ENCODE measurements at places on chromosomes 2 and 18. TPM values are rescaled to one million over a fixed set of nuclear protein-coding genes. Genes with fewer than 3 reads are reported as not detected.

The LIMS2 gene
- 20.1 TPM for total RNA-seq

The IL1B gene
- 0.14 TPM for total RNA-seq

The SPRED2 gene
- total RNA-seq = 4.8 TPM

The ERFE gene
- total RNA-seq = 0.34 TPM

The MC2R gene
- not detected for total RNA-seq

The SP100 gene
- 96.4 TPM for total RNA-seq

The EMILIN1 gene
- 33.7 TPM for total RNA-seq

The SNORC gene
- total RNA-seq = 0.84 TPM

The PROM2 gene
- total RNA-seq = 0.05 TPM

The RPS27A gene
- total RNA-seq = 1,366 TPM

The NETO1 gene
- total RNA-seq = not detected

The TNS1 gene
- 45.8 TPM for total RNA-seq

The YES1 gene
- total RNA-seq = 318 TPM

The SEC11C gene
- 24.8 TPM for total RNA-seq

The PKDCC gene
- 2.6 TPM for total RNA-seq

DNA sequence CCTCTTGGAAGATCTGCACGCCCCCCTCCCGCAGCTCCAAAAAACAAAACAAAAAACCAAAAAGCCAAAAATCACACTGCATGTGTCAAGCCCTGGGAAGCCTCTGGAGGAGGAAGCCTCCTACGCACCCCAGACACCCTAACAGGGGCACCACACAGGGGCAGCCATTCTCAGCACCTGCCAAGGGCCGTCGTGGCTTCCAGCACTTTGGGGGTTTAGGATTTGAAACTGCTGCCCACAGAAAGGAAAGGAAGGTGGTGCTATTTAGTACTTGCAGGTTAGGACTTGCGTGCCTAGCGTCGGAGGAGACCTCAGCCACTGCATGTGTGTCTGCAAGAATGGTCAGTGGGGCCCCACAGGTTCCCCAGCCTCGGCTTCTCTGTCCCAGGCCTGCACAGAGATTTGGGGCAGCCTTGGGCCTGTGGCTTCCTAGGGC lies 419 bp upstream of the GPR55 start:
- no peak for DNase-seq

DNA sequence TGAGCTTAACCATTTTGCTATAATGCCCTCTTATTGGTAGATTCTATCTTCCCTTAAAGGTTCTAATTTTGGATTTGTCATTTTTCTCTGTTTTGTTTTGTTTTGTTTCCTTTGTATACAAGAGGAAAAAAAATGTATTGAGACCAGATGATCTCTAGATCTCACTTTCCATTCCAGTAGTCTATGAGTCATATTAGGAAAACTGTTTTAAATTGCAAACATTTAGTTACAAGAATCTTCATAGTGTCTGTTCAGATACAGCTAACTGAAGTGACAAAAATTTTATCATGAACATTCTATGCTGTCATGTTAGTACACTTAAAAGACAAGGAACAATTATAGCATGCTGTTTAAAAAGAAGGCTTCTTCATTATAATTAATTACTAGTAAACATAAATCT lies 322.8 kb downstream of the LRRTM4 start:
- DNase-seq = no peak

DNA sequence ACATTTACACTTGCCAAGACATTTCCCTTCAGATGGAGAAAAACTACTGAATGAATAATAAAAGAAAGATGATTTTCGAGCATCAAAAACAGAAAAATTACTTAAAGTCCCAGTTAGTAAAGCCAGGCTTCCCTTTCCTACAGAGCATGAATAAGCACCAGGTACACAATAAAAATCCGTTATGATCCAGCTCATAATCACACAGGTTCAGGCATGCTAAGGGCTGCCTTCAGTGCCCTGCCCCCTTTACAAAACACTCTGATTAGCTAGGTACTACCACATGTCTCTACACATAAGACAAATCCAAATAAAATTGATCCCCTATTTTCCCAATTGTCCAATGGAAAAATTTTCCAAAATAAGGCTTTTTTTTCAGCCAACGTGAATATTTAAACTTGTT lies 413.2 kb upstream of the LRATD1 start:
- DNase-seq = no peak

GRCh38 chr2:181850936-181851560 lies 40.5 kb upstream of the ITPRID2 start:
- DNase-seq = peak; percentile 9

DNA sequence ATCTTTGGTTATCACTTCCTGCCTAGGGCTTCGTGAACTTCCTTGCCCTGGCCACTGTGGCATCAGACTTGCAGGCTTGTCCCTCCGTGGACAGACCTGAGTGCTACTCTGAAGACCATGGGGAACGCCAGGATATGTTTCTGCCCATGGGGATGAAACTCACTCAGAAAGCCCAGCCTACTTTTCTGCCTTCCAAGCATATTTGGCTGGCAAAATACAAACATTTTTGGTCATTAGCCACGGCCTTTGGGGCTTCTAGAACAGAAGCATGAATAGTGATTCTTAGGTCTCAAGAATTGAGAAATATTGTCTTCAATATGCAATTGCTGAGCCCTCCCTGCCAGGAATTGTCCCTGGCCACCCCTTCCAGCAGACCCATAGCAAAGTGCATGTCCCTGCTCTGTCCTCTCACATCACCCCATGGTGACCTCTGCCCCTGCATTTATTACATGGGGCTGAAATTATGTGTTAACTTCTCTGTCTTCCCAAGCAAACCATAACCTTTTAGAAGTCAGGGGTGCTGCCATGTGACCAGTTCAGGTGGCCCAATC lies 152.4 kb downstream of the OSR1 start:
- DNase-seq = no peak

DNA sequence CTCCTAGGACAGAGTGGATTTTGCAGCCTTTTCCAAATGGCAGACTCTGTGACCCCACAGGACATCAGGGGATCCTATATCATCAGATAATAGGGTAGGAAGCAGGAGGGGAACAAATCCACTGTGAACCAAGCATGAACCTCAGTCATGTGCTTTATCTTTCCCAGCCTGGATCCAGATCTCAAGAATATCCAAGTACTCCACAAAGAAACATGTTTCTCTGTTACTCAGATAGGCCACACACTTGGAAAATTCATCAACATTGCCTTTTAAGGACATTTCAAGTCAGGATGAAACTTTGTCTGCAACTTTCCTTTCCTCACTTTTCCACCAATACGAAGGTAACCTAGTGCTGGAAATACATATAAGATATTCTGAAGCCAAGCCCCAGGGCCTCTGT lies 85.8 kb downstream of the RDH14 start:
- no peak for DNase-seq

DNA sequence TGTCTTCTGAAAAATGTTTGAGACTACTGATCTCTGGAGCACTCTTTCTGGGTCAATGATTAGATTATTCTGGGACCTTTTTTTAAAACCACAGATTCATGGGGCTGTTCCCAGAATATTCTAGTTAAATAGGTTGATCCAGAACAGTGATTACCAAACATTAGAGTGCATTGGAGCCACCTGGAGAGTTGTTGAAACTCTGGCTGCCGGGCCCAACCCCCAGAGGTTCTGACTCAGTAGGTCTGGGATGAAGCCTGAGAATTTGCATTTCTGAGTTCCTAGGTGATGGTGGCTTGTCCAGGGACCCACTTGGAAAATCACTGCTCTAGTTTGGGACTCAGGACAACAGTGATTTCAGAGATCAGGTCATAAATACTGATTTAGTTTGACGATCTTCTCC lies 197.3 kb downstream of the PTPRM start:
- DNase-seq = no peak

GRCh38 chr18:76503649-76504386 lies 8.8 kb upstream of the ZNF516 start:
- no peak for DNase-seq

- no peak for DNase-seq
These were observed 50.1 kb downstream of the TMEM178A start for GRCh38 chr2:39715822-39716221.

DNA sequence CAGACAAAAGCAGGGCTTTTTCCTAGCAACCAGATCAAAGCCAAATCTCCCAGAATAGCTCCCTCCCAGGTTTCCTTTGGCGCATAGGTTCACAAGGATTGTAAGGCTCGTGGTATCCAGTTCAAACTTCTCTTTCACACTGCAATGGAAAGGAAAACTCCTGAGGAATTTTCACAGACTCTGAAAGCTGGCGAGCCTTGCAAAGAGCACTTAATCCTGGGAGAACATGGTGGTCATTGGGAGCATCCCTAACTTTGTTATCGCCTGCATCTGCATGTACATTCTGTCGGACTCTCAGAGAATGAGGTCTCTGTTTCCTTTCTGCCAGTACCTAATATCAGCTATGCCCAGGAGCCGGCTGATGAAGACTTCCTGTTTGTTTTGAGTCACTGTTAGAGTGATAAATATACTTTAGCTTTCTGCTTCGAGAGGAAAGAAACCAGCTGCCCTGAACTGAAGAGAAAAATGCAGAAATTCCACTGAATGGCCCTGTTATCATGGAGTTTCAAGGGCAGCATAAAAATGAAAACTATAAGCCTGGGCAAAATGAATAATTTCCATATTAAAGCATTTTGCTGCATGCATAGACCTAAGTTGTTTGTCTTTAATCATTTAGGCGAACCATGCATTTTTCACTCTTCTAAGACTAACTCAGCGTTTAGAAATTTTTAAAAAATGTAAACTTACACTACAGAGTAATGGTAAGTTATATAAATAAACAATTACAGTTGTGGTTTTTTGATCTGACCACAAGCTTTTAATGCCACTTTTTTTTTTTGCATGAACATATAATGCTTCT lies 76.4 kb upstream of the ZEB2 start:
- peak; percentile 81 for DNase-seq

GRCh38 chr2:237297421-237298150 lies 116.4 kb downstream of the COL6A3 start:
- DNase-seq = no peak

DNA sequence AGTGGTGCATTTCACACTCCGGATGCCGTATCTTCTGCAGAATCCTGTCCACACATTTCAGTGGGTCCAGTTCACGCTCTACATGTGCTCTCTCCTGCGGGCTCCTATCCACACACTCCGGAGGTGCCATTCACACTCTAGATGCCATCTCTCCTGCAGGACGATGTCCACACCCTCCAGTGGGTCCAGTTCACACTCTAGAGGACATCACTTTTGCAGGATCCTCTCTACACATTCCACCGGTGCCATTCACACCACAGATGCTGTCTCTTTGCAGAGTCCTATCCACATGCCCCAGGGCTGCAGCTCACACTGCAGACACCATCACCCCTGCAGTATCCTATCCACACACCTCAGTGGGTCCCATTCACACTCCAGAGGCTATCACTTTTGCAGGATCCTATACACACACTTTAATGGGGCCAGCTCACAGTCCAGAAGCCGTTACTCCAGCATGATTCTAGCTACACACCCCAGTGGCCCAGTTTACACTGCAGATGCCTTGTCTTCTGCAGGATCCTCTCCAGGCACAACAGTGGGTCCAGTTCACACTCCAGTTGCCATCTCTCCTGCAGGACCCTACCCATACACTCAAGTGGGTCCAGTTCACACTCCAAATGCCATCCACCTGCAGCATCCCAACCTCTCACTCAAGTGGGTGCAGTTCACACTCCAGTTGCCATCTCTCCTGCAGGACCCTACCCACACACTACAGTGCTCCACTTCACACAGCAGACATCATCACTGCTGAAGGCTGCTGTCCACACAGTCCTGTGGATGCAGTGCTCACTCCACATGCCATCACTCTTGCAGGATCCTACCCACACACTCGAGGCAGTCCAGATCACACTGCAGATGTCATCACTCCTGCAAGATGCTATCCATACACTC lies 2.1 kb upstream of the PXDN start:
- DNase-seq = no peak

GRCh38 chr2:45533771-45534170 lies 77.3 kb downstream of the SRBD1 start:
- DNase-seq = no peak

DNA sequence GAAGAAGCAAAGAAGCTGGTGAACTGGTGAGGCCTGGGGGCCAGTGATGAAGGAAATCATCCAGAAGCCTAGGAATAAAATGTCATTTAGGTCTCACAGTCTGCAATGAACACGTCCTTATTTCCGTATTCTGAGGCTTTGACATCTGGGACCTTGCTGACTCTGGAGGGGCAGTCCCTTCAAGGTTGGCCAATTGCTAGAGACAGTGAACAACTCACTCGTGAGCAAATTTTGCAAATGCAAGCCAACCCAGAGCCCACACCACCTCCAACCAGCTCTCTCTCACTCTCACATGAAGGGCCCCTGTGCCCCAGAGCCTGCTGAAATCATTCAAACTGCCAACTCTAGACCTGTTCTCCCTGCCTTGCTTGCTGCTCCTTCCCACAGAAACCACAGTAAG lies 279.1 kb upstream of the LYPD1 start:
- DNase-seq = no peak

- peak; percentile 29 for DNase-seq
These were observed at the start of gene SYT4 for GRCh38 chr18:43277164-43277600. Gene SYT4 (minus strand): TSS chr18:43277490. CDS start chr18:43277281, 209 bp downstream.

- no peak for DNase-seq
These were observed 68.7 kb downstream of the ASB1 start for GRCh38 chr2:238495422-238495821.

DNA sequence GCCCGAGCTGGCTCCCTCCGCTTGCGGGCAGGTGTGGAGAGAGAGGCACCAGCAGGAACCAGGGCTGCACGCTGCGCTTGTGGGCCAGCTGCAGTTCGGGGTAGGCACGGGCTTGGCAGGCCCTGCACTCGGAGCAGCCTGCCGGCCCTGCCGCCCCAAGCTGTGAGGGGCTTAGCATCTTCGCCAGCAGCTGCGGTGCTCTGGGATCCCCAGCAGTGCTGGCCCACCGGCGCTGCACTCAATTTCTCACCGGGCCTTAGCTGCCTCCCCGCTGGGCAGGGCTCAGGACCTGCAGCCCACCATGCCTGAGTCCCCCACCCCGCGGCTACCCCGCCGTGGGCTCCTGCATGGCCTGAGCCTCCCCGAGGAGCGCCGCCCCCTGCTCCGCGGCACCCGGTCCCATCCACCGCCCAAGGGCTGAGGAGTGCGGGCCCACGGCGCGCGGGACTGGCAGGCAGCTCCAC lies 434.4 kb upstream of the RGPD4 start:
- no peak for DNase-seq

GRCh38 chr2:166627893-166628292 lies 133.8 kb upstream of the SCN7A start:
- DNase-seq = no peak

DNA sequence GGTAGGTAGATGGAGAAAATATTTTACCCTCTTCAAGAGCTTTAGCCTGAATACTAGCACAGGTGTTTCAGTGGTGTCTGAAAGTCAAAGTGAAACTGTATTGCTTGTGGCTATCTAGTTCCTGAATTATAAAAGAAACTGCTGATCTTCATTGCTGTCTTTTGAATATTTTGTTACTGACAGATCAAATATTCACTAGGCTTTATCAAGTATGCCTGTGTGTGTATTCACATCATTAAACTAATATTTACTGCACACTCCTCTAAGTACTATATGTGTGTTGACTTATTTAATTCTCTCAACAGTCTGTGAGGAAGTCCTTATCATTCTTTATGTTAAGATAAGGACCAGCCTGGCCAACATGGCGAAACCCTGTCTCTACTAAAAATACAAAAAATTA lies 139.6 kb downstream of the SOCS6 start:
- DNase-seq = no peak
